NAMALWA (cell line): ENCODE measurements at places on chromosomes 3 and 15.

DNA sequence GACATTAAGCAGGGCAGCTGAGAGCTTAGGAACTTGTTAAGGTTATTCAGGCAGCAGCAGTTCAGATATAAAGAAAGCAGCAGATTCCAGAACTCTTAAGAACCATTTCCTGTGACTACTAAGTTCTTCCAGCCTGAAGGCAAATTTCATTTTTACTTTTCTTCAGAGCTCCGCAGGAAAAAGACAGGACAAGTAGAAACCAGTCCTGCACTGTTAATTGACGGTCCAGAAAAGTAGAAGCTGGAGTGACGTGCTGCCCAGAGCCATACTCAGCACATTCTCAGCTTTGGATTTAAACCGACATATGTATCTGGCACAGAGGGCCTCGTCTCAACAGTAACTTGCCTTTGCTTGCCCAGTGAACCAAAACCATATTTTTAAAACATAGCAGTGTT lies 219.4 kb upstream of the STRIT1 start:
- no peak for DNase-seq

DNA sequence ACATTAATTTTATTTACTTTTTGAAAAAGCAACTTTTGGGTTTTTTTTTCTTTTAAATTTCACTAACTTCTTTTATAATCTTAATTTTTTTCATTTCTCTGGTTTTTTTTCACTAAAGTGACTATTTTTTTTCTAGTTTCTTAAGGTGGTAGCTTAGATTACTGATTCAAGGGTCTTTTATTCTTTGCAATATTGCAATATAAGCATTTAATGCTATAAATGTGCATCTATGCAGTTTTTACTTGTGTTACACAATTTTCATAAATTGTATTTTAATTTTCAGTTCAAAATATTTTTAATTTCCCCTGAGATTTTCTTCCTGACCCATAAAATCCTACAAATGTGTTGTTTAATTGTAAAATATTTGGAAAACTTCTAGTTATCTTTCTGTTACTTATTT lies 535.8 kb downstream of the GABRG3 start:
- DNase-seq: no peak

GRCh38 chr3:102605153-102605552 lies 170.3 kb downstream of the ZPLD1 start:
- no peak for DNase-seq

GRCh38 chr3:78495301-78495700 lies 1272.5 kb downstream of the ROBO1 start:
- DNase-seq: no peak

- no peak for DNase-seq
Observed at GRCh38 chr15:51621155-51621765, 1.3 kb downstream of the DMXL2 start.

DNA sequence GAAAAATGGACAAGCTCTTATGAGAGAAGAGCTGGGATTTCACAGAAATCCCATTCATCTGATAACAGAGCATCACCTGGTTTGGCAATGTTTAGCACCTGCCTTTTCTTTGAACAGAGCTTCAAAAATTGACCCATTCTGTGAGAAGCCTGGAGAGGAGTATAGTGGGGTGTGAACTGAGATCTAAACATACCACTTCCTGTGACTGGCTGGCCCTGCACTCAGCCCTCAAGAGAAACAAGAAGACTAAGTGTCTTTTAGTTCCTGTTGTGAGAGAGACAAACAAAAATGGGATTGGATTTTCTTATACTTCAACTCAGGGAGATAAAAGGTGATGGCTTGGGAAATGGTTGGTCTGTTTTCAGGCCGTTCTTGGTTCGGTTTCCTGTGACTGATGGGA lies 1060.2 kb downstream of the ROBO1 start:
- no peak for DNase-seq

- DNase-seq: no peak
Observed at GRCh38 chr15:41102854-41103253, 13.2 kb downstream of the INO80 start.
